ENCODE measurements at places on chromosomes 3 and 15.

DNA sequence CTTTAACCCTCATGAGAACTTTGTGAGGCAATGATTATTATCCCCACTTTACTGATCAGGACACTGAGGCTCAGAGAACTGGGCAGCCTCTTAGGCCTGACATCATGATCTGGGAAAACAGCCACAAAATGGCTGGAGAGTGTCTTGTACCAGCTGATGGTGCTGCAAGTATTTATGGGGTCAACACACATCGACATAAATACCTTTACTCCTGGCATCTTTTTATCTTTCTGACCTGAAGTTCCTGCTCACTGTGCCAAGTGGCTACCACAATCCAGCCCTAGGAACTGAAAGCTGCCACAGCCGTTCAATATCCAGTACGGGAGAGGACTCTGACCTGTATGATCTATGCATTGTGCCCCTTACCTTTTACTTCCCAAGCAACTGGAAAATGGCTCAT lies 29.2 kb upstream of the MUC13 start:
- no peak for DNase-seq

GRCh38 chr15:50627351-50628055 lies 59.1 kb downstream of the TRPM7 start:
- DNase-seq: no peak

DNA sequence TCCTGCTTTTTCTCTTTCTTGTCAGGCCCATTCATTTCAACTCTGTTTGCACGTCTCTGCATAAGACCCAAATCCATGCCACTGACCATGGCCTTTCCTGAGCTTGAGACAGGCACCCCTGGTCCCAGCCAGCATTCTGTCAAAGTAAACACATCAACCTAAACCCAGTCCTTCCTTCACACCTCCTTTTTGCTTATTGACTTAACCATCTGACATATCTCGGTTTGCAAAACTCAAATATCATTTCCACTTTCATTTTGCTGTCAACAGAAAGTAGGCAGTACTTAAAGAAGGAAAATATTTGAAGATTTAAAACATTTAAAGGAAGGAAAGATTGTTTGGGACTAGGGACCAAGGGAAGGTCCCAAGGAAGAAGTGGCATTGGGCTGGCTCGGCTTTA lies 48.2 kb upstream of the KBTBD8 start:
- no peak for DNase-seq

GRCh38 chr15:31970007-31970406 lies 60.3 kb upstream of the CHRNA7 start:
- no peak for DNase-seq

DNA sequence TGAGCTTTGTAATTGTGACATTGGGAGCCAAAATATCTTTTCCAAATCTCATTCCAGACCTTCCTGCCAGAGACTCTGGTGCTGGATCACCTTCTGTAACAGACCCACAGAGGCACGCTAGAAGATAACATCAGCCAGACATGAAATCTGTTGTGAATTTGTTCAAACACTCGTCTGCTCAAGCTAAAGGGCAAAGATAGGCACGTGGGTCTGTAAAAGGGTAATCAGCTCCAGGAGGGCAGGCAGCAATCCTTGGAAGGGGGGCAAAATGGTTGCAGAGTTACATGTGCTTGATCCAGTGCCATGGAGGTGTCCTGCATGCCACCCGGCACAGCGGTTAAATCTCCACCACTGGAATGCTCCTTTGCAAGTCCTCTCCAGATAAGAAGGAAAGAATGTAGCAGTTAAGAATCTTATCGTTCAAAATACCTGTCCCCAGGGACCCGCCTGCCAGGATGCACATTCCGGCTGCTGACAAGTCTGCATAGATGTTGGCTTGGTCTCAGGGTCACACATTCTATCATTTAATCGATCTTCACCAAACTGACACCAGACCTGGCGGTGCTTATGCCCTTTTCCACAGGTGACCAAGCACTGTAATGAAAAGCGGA lies 74.8 kb downstream of the ADAMTS9 start:
- DNase-seq: no peak

DNA sequence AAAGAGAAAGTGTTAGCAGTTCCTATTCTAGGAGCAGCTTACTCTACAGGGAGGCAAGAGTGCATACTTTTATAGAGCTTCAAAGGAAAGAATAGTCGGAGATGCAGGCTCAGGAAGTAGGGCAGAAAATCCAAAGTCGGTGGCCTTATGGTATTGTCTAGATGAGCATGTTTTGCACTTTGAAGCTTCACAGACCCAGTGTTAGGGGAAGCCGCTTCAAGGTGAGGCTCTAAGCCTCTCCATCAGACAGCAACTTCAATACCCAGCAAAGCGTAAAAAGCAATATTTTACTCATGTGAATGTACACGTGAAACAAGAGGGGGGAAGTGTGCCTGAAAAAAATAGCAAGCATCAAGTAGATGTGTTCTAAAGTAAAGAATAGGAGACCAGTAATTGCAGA lies 125.6 kb upstream of the RASGRP1 start:
- DNase-seq: no peak

GRCh38 chr15:100980410-100981046 lies 61.4 kb downstream of the LRRK1 start:
- DNase-seq: no peak

- no peak for DNase-seq
Measured at GRCh38 chr15:80904998-80905397, 84.6 kb downstream of the MESD start.

DNA sequence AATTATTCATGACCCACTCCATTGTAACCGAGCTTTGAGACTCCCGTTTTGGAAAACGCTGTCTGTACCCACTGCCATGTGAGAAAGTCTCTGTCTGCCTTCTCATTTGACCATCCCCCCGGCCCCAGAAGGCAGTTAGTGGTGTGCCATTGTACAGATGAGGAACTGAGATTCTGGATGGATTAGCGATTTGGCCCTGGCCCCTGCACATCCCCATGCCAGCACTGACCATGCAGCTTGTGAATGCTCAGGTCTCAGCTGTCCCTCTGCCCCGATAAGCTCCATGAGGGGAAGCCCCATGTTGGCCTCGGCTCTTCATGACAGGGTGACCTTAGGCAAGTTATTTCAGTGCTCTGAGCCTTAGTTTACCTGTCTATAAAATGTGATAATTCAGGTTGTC lies 153.0 kb upstream of the SMAD3 start:
- no peak for DNase-seq

DNA sequence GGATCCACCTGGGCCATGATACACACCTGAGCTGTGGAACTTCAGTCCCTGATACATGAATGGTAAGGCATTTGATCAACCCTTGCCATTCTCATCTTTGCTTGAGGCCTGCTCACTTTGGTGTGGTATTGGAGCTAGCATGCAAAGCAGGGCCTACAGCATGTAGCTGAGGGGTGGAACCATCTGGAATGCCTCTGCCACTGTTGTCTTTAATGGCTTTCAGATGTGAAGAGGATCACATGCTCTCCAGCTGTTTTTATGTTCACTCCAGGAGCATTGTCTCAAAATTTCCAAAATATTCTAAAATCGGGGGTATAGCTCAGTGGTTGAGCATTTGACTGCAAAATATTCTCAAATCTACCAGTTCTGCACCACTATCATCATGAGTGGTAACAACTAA lies 64.4 kb upstream of the PHLDB2 start:
- DNase-seq: no peak

DNA sequence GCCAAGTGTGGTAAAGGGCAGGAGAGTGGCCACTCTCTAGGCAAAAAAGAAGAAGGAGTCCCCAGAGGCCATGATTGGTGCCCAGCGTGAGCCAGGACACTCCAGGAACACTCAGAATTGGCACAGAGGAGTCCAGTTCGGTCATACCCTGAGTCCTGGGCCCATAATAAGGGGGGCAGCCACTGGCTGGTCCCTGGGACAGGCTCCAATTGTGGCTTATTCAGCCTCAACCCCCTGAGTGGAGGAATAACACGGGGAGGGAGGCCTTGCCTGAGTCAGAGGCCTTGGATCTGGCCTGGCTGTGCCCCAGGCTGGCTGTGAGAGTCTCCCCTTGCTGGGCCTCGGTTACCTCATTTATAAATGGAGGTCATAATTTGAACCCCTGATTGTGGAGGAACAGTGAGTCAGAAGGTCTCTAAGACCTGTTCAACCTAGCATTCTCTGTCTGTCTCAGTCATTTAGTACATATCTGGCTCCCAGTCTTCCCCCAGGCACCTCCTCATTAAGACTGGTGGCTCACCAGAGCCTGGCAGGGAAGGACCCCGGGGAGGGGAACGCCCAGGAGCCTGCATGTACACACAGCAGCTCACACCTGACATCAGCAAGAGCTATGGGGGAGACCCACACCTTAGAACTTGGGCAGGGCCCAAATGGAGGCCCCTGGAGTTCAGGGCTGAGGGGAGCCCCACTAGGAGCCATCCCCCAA lies 95.9 kb upstream of the ATP2B2 start:
- no peak for DNase-seq

DNA sequence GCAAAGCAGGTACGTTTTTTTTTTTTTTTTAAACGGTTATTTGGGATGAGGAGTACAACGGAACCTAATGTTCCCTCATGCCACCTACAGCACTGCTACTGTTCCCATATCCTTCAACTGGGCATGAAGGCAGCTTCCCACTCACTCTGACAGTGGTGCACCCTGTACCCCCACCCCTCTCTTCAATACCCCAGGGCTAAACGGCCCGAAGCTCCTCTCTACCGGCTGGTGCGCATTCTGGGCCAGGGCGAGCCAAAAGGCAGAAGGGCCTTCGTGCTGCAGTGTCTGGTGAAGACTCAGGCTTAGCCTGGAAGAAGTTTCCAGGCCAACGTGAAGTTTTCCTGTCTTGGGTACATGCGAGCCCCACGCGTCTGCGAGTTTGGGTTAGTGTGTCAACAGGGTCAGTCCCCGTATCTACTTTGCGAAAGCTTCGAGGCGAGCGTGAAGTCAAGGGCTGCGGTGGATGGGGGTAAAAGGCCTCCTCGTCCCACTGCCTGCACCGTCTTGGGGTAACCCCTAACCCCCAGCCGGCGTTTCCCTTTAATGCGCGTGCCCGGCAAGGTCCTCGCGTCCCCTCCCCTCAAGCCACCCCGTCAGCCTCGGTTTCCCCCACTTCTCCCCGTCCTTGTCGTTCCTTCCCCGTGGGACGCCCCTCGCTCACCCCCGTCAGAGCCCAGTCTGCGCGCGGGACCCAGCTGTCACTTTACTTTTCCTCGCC lies 765 bp upstream of the UBE2E2 start:
- peak; percentile 5 for DNase-seq

DNA sequence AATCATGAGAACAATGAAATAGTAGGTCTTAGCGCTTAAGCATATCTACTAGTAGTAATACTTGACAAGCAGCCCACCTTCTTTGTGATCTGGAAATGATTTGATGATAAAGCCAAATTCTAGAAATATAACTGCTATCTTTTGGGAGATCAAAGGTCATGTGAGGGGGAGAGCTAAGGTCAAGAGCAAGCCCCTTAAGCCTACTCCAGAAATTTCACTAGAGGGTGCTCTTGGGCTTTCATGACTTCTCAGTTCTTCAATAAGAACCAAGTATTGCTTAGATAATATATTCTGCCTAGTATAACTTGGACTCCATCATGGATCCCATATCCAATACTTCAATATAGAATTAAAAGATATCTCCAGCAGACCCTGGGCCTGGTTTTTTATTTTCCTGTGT lies 319.6 kb downstream of the ZBTB20 start:
- DNase-seq: no peak

- no peak for DNase-seq
Measured at GRCh38 chr15:71186267-71186666, 71.0 kb downstream of the THSD4 start.

- DNase-seq: no peak
Measured at GRCh38 chr3:143134471-143134870, 14.9 kb downstream of the CHST2 start.

GRCh38 chr3:37162501-37163245 lies 11.7 kb downstream of the LRRFIP2 start:
- DNase-seq: no peak

GRCh38 chr3:187288131-187288854 lies 3.2 kb downstream of the MASP1 start:
- no peak for DNase-seq

DNA sequence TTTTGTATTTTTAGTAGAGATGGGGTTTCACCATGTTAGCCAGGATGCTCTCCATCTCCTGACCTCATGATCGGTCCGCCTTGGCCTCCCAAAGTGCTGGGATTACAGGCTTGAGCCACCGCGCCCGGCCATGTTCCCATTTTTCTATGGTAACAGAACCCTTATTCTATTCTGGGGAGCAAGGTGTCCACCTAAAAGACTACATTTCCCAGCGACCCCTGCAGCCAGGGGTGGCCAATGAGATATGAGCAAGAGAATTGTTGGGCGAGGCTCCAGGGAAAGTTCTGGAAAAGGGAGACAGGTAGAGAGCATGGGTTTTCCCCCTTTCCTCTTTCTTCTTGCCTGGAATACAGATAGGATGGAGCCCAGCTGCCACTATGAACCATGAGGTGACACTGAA lies 96.9 kb downstream of the LINGO1 start:
- no peak for DNase-seq

DNA sequence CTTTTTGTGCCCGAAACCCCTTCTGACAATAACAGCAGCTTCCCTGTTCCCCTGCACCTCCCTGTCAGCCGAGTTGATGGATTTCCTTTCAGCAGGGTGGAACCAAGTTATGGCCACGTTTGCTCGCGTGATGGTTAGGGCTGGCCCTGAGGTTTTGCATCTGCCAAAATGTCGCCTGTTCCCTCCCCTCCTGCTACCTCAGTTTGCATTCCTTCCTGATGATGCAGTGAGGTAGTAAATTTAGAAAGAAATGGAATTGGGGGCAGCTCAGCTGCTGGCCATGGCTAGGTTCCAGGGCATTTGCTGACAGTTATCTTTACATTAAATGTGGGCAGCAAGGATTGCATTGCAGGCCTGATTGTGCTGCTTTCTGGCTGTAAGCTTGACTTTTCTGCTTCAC lies 13.2 kb downstream of the LIMD1 start:
- no peak for DNase-seq

- no peak for DNase-seq
Measured at GRCh38 chr15:55552451-55552850, 35.7 kb downstream of the PYGO1 start.

GRCh38 chr15:98003518-98003917 lies 43.0 kb downstream of the ARRDC4 start:
- no peak for DNase-seq

DNA sequence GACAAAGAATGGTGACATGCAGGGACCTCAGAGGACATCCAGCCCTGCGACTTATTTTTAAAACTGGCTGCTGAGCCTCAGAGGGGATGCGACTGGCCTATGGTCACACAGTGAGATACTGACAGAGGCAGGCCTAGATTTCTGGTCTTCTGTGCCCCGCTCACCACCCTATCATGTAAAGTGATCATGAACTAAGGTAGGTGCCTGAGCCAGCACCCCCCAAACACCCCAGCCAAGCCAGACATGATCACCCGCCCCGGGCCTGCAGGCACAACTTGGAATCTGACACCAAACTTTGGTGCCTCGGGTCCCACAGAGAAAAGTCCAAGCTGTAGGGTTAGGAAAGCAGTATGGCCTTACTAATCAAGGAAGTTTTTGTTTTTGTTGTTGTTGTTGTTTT lies 33.9 kb upstream of the HHATL start:
- no peak for DNase-seq

DNA sequence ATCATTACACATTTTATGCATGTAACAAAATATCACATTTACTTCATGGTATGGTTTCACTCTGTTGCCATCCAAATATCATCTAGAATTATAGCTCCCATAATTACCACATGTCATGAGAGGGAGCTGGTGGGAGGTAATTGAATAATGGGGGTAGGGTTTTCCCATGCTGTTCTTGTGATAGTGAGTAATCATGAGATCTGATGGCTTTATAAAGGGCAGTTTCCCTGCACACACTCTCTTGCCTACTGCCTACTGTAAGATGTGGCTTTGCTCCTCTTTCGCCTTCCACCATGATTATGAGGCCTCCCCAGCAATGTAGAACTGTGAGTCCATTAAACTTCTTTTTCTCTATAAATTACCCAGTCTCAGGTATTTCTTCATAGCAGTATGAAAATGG lies 123.4 kb downstream of the SATB1 start:
- DNase-seq: no peak

GRCh38 chr3:122640437-122640999 lies 40.1 kb upstream of the PARP14 start:
- no peak for DNase-seq

Data from stimulated activated CD4-positive, alpha-beta T cell treated with anti-CD3 and anti-CD28 coated beads, TNF-alpha, amount 100 ng/mL, for 48 hours (primary cell).